Activated CD8-positive, alpha-beta memory T cell treated with anti-CD3 and anti-CD28 coated beads for 4 hours (primary cell): ENCODE measurements at places on chromosomes 5 and 9.
A peak's percentile ranks its signal among the peaks of the same experiment; 100 is the strongest.

DNA sequence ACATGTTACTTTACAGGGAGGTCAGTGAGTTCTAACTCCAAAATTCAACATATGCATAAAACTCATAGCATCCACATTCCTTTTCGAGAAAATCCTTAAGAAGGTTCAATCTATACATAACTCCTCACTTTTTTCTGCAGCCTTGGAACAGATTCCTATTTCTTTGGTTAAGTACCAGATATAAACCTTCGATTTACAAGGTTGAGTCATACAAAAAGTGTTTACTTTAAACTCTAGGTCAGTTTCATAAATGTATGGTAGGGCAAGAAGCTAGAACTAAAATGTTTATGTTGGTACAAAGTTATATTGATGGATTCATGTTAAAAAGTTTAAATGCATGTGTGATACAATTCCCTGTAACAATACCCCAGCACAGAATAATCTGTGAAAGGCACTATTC is 19.4 kb downstream of the CDKN2AIPNL start:
- DNase-seq = no peak

GRCh38 chr9:77237896-77238295 is 60.6 kb downstream of the VPS13A start:
- no peak for DNase-seq

DNA sequence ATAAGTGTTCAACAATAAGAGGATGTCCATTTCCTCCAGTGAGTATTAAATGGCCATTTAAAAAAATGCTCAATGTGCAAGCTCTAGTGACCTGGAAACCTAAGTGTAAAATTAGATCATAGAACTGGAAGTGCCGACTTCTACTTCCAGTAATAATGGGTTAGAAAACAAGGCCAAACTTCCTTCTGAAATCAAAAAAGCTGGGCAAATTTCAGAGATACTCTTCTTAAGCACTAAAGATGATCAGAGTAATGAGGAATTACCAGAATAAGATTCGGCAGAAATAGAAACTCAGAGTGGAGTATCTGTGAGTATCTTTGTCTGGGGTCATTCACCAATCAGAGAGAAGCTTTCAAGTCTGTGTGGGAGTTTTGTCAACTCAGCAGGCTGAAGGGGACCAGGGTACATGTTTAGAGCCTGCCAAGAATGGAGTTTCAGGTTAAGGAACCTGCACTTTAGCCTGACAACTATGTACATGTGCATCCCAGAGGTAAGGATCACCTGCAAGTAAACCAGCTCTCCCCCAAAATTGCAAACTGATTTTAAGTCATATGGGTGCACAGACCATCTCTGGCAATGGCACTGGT is 17.1 kb downstream of the FCN2 start:
- no peak for DNase-seq

GRCh38 chr9:134908524-134909309 is 9.0 kb downstream of the FCN1 start:
- DNase-seq = no peak

- no peak for DNase-seq
Observed at GRCh38 chr5:72637058-72637457, 129.8 kb upstream of the ZNF366 start.

DNA sequence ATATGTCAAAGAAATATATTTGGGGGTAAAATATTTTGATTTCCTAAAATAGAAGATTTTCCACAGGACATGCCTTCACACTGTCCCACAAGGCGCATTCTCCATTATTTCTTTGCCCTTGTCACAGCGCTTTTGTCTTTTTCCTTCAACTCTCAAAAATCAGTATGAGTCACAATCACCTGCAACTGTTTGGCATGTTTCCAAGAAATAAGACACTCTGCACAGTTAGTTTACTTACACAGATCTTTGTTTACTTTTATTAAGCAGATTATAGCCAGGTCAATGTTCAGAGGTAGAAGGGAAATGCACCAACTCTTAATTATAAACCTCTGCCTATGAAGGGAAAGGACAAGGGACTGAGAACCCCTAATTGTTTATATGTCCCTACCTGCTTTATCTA is 9.5 kb downstream of the CEMIP2 start:
- DNase-seq = no peak

- DNase-seq = no peak
Observed at GRCh38 chr9:5569891-5570290, 59.0 kb upstream of the RIC1 start.

- no peak for DNase-seq
Observed at GRCh38 chr9:82681809-82682208, 381.1 kb downstream of the RASEF start.

GRCh38 chr5:159903131-159903530 is 13.2 kb upstream of the ADRA1B start:
- DNase-seq = no peak

DNA sequence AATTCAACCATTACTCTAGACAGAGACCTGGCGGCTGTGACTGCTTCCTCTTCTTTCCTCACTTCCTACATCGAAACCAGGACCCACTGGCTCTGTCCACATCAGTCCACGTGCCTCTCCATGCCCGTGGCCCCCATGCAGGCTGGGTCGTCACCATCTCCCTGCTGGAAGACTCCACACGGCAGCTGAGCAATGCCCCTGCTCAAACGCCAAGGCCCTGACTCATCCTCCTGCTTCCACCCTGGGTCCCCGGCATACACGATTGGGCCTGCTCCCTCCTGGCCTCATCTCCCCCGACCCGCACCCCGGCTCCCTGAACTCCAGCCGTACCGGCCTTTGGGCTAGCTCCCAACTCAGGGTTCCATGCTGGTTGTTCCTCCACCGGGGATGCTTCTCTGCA is 67.2 kb upstream of the IER5L start:
- DNase-seq = no peak

DNA sequence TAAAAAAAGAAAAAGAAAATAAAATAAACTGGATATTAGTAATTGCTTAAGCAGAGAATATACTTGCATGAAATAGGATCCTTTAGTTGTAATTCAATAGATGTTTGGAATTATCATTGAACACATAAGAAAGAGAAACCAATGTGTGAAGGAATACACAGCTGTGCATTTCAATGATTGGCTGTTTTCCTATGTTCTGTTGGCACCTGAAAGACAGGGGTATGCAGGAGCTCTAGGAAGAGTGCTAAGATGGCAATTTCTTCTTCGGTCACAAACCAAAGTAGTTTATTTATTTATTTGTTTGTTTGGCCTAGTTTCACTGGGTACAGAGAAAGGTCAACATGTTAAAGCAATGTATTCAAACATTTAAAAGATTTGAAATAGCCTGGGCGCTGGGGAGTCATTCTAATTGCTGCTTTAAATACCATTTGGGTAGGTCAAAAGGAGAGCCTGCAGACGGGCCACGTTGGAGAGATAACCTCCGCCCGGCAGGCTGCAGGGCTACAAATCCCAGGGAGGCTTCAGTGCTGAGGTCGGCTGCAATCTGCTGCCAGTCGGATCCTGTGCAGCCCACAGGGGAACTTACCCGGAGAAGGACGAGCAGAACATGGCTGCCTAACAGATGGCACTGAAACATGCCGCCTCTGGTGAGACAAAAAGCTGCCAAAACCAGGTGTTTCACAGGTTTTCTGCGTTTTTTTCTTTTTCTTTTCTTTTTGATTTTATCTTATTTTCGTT is 154.2 kb upstream of the TYRP1 start:
- no peak for DNase-seq

- no peak for DNase-seq
Observed at GRCh38 chr9:35374436-35374835, 115.5 kb upstream of the RUSC2 start.

DNA sequence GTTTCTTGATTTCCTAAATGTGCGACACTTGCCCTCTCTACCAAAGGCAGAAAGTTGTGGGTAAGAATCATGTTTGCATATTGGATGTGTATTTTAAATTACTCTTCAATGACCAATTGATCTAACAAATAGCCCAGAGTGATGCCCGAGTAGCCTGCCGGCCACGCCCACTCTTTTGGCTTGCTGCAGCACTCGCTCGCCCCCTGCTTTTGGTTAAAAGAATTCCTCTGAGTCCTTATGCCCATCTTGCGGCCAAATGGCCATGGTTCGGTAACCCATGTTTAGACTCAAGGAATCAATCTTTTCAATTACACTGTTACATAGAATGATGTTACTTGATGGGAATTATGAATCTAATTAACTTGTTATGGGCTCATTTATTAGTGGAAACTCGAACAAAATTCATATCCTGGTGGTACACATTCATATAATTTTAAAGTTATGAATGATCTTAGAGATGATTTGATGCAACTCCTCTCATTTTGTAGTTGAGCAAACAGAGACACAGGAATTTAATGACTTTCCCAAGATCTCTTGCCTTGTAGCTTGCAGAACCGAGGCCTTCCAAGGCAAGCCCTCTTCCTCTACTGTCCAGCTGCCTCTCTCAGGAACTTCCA is 36.5 kb downstream of the PPIC start:
- DNase-seq = no peak

GRCh38 chr9:73146111-73146815 is 5.4 kb upstream of the ANXA1 start:
- DNase-seq = no peak

- no peak for DNase-seq
Observed at GRCh38 chr5:120091376-120091948, 372.6 kb upstream of the PRR16 start.

DNA sequence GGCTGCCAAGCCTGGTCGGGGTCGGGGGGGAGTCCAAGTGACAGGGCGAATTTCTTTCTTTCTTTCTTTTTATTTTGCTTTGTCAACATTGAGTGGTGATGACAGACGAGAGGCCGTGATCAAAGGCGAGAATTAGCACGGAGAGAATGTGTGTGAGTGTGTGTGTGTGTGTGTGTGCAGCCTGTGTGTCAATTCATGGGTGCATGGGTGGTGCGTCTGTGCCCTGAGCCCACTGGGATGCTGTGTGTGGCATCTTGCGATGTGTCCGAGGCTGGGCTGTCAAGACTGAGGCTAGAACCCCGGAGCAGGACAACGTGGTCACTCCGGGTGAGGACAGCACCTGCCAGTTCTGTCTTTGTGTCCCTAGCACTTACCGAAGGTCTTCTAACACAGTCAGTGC is 4.7 kb upstream of the FIBCD1 start:
- DNase-seq = no peak

DNA sequence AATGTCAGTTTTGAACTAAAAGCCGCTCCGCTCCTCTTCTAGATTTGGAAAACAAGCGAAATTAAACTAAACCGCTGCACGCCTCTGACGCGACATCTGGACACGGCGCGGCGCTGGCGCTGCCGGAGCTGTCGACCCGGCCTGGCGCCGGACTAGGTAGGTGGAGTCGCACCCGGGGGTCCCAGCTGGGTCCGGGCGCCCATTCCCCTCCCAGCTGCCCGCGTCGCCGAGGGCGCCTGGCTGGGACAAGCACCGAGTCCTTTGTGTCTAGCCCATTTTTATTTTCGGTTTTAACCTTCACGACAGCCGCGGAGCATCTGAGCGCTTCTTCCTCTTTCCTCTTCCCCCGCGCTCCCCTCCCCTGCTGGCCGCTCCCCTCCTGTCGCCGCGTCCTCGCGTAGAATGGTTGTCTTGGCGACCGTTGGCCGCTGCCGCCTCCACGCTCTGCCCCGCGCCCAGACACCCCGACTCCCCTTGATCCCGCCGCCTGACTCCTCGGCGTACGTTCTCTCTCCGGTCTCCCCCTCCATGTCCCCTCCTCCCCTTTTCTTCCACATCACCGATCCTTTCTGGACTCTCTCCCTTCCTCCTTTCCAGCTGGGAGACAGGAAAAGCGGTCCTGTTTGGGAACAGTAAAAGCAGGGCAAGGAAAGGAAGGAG is 545 bp downstream of the CDKN2B-AS1 start:
- DNase-seq = peak; percentile 49

DNA sequence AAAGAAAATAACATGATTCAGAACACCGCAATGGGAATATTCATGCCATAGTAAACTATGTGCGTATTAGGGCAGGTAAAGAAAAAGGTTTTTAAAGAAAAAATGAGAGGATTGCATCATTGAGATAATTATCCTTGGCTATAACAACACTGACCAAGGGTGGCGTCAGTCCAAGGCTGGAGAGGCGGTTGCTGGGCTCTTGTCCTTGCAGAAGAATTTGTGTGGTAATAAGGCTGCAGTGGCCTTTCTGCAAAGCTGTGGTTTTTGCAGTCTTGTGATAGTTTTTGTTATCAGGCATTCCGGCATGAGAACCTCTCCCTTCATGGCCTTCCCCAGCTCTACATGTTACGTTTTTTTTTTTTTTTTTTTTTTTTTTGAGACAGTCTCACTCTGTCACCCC is 14.0 kb downstream of the BOD1 start:
- no peak for DNase-seq

DNA sequence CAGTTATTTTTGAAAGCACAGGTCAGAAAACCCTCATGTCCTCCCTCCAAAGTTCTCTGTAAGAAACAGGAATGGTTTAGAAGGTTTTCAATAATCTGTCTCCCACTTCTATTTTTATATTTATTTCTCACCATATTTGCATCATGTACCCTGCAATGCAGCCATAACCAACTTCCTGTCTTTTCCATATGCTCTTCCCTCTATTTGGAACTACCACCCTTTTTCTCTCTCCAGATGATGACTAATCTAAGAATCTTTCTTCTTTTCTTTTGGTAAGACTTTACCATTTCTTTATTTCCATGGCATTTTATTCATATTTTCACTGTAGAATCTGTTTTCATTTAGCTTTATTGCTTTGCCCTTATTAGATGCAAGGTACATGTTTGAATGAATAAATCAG is 33.9 kb downstream of the MAN2A1 start:
- no peak for DNase-seq

DNA sequence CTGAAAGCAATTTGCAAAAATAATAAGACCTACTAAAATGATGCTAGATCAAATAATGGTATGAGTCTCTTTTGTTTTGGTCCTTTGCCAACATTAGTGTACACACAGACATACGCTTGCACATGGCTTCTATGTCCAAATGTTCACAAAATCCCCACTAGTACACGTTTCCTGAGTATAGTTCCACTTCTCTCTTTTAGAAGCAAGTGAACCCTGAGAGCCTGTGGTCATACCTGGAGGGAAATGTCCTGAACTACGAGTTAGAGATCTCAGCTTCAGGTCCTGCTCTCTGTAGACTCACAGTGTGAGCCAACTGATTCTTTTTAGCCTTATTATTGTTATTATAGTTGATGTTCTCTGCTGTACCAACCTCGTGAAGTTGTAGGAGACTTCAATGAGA is 47.3 kb upstream of the ACTBL2 start:
- no peak for DNase-seq

DNA sequence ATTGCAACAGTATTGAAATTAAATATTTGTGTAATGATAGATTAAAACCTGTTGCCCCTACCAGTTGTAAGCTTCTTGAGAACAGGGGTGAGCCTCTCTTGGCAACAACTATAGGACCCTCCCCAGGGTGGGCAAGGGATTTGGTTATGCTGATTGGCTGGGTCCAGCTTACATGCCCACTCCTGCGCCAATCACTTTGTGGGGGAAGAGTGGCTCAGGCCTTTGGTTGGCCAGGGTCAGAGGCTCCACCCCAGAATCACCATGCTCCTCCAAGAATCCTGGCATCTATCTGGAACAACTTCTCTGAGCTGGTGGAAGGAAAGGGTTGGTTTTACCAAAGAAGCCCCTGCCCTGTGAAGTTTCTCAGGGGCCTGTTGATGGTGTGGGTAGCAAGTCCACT is 8.6 kb upstream of the PITX1 start:
- DNase-seq = no peak
